ENCODE measurements at places on chromosomes 7 and 10.

GRCh38 chr7:150567169-150567568, at the start of gene GIMAP4:
GIMAP4 (plus strand) TSS chr7:150567390; CDS start chr7:150569902, 2,512 bp downstream.
- DNase-seq, result no peak
- peaks cover 3% of the 10 kb centered on the region for H3K36me3 ChIP-seq
- H3K27me3 ChIP-seq, result no peaks in the 10 kb centered on the region
- H3K4me1 ChIP-seq, result no peaks in the 10 kb centered on the region
- peak within 1 kb of the TSS; percentile 46 for H3K27ac ChIP-seq

DNA sequence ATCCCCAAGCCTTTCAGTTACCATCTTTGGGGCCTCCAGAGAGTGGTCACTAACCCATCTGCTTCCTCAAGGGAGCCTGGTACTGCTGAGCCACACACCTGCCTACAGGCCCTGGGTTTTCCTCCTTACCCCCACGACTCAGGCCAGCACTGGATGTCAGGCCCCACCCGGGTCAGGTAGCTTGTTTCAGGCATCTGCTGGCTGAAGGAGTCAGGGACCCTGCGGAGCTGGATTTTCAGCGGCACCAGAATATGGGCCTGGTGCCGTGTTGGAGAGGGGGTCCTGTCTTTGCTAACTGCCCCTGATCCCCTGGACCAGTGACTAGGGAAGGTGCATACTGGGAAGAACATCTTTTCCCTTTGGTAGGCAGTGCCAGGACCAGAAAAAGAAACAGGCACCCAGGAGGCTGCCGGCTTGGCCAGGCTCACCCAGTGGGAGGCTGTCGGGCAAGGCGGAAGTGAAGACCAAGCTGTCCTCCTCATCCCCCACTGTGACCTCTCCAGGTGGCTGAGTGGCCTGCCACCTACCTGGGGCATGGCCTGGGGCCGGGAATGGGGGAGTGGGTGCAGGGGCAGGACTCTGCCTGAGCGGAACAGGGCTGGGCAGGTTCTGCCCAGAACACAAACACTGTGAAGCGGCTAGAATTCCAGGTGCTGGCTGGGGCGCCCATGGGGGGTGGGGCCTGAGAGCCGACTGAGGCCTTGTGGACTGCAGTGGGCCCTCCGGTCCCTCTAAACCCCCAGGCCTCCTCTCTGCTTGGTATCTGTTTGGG, 12.4 kb upstream of the SAMD8 start:
- no peaks in the 10 kb centered on the region for H3K36me3 ChIP-seq
- no peaks in the 10 kb centered on the region for H3K4me1 ChIP-seq
- no peaks in the 10 kb centered on the region for H3K27me3 ChIP-seq
- H3K27ac ChIP-seq, result no peak overlapping the region
- no peak for DNase-seq

DNA sequence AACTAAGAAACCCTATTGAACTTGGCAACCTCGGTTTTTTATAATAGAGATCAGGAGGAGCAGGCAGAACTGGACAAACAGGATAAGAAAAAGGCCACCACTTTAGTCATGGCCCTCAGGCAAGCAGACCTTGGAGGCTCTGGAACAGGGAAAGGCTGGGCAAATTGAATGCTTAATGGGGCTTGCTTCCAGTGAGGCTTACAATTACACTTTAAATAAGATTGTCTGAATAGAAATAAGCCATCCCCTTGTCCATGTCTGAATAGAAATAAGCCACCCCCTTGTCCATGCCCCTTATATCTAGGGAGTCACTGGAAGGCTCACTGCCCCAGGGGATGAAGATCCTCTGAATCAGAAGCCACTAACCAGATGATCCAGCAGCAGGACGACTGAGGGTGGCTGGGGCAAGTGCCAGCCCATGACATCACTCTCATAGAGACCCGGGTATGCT, 40.6 kb downstream of the AKR1B15 start:
- H3K4me3 ChIP-seq, result no peak overlapping the region
- H3K4me1 ChIP-seq, result no peaks in the 10 kb centered on the region
- H3K36me3 ChIP-seq, result no peaks in the 10 kb centered on the region

DNA sequence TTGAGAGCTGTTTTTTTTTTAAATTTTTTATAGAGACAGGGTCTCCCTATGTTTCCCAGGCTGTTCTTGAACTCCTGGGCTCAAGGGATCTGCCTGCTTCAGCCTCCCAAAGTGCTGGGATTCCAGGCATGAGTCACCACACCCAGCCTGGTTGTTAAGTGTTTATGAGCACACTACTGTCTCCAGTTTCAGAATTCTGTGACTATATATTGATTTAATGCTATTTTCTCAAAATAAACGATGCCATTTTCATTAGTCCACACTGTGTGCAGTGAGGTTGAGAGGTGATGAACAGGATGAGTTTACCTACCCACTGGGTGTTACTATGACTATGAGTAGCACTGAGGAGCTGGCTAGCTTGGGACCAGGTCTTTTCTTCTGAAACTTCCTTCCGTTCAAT, 110.9 kb upstream of the FAM180A start:
- H3K27ac ChIP-seq, result no peak overlapping the region
- H3K36me3 ChIP-seq, result no peaks in the 10 kb centered on the region
- H3K4me1 ChIP-seq, result no peaks in the 10 kb centered on the region
- no peaks in the 10 kb centered on the region for H3K27me3 ChIP-seq
- no peak overlapping the region for H3K4me3 ChIP-seq

- H3K36me3 ChIP-seq, result peaks cover 4% of the 10 kb centered on the region
- H3K4me1 ChIP-seq, result peaks cover 8% of the 10 kb centered on the region
- H3K4me3 ChIP-seq, result no peak overlapping the region
- H3K27me3 ChIP-seq, result peaks cover 14% of the 10 kb centered on the region
- H3K27ac ChIP-seq, result no peak overlapping the region
Measured at GRCh38 chr10:110504111-110504735, 6.5 kb downstream of the DUSP5 start.

DNA sequence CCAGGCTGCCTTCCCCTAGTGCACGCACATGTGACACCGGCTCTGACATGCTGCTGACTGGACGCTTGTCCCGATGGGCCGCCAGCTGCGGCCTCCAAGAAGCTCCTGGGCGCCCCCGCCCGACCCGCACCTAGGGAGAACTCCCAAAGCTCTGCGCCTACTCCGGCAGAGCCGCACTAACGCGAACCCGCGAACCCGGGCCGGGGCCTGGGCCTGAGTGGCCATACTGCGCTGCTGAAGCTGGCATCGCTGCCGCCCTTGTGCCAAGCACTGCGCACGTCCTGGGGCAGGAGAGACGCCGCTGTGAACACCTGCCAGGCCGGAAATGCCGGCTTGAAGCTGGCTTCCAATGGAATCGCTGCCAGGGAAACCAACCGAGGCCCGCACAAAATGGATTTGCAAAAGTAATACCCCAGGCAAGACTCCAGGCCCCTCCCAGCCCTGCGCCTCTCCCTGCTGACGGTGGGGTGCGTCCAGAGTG, 85.1 kb downstream of the WASHC2A start:
- H3K4me3 ChIP-seq, result no peak overlapping the region
- peaks cover 5% of the 10 kb centered on the region for H3K4me1 ChIP-seq
- no peak for DNase-seq
- H3K36me3 ChIP-seq, result no peaks in the 10 kb centered on the region

- H3K4me1 ChIP-seq, result peaks cover 12% of the 10 kb centered on the region
- no peaks in the 10 kb centered on the region for H3K27me3 ChIP-seq
- peak; percentile 69 for DNase-seq
- no peaks in the 10 kb centered on the region for H3K36me3 ChIP-seq
- no peak overlapping the region for H3K27ac ChIP-seq
Measured at GRCh38 chr7:136033413-136034031, 56.4 kb upstream of the MTPN start.

GRCh38 chr10:59513558-59513957, 151.2 kb upstream of the FAM13C start:
- H3K27me3 ChIP-seq, result no peaks in the 10 kb centered on the region
- no peak for DNase-seq
- no peaks in the 10 kb centered on the region for H3K4me1 ChIP-seq
- no peaks in the 10 kb centered on the region for H3K36me3 ChIP-seq
- no peak overlapping the region for H3K27ac ChIP-seq

- H3K27ac ChIP-seq, result no peak overlapping the region
- peaks cover 28% of the 10 kb centered on the region for H3K4me1 ChIP-seq
Measured at GRCh38 chr7:1503390-1503789, 799 bp downstream of the INTS1 start.

DNA sequence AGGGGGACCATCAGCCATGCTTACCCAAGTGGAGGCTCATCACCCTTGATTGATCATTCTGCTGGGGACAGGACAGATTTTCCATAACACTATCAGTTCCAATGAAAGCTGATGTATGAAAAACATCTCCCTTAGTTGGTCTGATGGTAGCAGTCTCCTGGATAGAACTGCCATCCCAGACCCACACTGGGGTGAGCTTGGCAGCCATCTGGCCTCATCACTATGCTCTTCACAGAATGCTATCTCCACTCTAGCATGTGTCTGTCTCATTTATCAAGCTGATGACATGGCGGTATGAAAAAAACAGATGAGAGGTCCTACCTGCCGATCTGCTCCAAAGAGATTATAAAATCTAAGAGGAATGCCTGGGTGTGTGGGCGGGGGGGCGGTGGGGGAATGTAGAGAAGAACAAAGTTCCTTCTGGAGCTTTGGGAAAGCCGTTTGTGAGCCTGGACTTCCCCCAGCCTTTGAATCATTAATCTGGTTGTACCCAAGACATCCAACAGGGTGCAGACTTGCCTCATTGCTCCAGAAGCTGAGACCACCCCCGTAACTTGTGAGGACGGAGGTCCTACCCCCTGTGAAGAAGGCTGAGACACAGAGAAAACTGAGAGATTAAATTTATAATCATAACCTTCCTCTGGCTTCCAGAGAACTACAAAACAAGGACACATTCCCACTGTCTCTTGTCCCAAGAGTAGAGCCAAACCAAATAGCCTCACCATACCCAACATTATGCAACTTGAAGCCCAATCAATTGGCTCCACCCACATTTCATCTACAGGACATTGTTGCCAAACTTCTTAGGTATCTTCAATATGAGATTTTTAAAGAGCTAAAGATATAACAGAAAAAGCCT, 340.8 kb downstream of the KCNMA1 start:
- no peaks in the 10 kb centered on the region for H3K4me1 ChIP-seq
- H3K27me3 ChIP-seq, result no peaks in the 10 kb centered on the region
- DNase-seq, result no peak
- H3K36me3 ChIP-seq, result no peaks in the 10 kb centered on the region
- no peak overlapping the region for H3K27ac ChIP-seq

- peaks cover 74% of the 10 kb centered on the region for H3K4me1 ChIP-seq
- peak overlapping the region; percentile 94 for H3K27ac ChIP-seq
- H3K27me3 ChIP-seq, result no peaks in the 10 kb centered on the region
- peak overlapping the region; percentile 11 for H3K4me3 ChIP-seq
- peaks cover 56% of the 10 kb centered on the region for H3K36me3 ChIP-seq
Measured at GRCh38 chr7:50336894-50337703, 32.6 kb downstream of the IKZF1 start.

DNA sequence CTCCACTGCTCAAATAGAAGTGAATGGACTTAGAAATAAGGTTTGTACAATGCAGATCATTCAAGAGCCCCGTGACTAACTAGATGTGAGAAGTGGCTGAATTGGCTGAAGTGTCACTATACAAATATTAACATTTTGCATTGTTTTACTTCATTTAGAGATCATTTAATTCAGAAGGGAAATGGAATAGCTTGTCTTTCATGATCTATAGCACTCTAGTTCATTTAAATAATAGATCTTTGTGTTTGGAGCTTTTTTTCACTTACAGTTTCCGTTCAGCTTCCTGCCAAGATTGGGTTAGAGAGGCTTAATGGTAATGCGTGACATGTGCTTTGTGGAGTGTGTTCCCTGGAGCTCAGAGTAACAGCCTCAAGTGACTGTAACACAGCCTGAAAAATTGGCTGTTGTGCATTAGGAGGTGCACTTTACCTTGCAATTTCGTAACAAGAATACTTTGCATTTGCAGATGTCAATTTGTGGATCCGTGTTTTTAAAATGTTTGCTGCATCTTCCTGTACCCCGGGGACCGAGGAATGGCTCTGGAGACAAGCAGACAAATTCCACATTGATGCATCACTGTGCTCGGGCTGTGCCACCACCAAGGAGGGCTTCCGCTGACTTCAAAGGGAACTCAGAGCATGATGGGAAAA, 170.3 kb downstream of the NRP1 start:
- no peak for DNase-seq
- peaks cover 3% of the 10 kb centered on the region for H3K4me1 ChIP-seq
- H3K27me3 ChIP-seq, result no peaks in the 10 kb centered on the region
- H3K4me3 ChIP-seq, result no peak overlapping the region
- H3K27ac ChIP-seq, result no peak overlapping the region

GRCh38 chr7:84202855-84203254, 8.3 kb upstream of the SEMA3A start:
- H3K4me3 ChIP-seq, result no peak overlapping the region
- H3K4me1 ChIP-seq, result no peaks in the 10 kb centered on the region
- DNase-seq, result no peak
- no peaks in the 10 kb centered on the region for H3K36me3 ChIP-seq
- no peaks in the 10 kb centered on the region for H3K27me3 ChIP-seq

DNA sequence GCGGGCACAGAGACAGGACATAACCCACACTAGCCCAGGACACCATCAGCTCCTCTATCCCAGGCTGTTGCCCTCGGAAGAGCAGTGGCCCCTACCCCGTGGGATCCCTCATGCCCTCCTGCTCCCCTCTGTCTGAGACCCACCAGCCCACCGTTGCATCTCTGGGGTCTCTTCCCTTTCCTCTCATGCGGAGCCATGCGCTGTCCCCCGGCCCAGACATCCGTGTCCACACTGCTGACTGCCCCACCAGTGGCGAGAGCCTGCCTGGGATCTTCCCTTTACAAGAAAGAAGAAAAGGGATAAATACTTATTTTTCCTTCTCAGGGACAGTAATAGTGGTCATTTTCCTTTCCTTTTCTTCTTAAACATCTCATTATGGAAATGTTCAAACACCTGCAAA, 115.4 kb downstream of the WDR37 start:
- no peaks in the 10 kb centered on the region for H3K36me3 ChIP-seq
- H3K27ac ChIP-seq, result no peak overlapping the region
- no peaks in the 10 kb centered on the region for H3K27me3 ChIP-seq
- no peaks in the 10 kb centered on the region for H3K4me1 ChIP-seq

DNA sequence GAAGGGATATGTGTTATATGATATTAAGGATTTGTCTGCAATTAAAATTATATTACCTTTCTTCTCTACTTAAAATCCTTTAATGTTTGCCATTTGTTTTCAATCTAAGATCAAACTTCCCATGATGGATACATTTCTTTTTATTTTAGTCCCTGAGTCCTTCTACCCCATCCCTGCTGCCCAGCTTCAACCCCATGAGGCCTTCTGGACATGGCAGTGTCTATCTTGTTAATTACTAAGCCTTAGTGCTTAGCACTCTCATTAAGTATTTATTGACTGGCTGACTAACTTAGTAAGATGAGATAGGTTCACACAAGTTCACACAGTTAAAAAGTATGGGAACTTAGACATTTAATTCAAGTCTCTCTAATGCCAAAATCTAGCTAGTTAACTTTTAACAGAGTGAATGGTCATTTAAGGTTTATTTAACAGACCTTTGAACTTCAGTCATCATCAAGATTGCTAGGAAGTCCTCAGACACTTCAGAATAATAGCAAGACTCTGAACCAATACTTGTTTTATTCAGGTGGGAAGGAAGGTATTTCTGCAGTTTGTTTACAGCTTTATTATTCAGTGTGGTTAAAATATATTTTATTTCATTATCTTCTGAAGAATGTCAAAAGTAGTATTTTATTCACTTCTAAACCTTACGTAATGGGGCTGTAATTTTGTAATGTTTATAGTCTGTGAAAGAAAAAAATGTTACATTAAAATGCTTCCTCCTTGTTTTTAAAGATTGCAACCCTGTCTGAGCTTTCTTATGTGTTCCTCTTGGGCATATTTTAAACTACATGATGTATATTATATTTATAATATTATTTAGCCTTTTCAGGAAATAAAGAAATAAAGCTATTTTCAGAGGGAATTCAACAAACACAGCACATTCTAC, 848.9 kb downstream of the REEP3 start:
- no peak overlapping the region for H3K27ac ChIP-seq
- H3K4me1 ChIP-seq, result no peaks in the 10 kb centered on the region
- no peak overlapping the region for H3K4me3 ChIP-seq
- no peaks in the 10 kb centered on the region for H3K36me3 ChIP-seq
- no peak for DNase-seq

Data from thymus (tissue), 14 donors.